Effector memory CD8-positive, alpha-beta T cell (primary cell): ENCODE measurements at places on chromosomes 6 and 20.

DNA sequence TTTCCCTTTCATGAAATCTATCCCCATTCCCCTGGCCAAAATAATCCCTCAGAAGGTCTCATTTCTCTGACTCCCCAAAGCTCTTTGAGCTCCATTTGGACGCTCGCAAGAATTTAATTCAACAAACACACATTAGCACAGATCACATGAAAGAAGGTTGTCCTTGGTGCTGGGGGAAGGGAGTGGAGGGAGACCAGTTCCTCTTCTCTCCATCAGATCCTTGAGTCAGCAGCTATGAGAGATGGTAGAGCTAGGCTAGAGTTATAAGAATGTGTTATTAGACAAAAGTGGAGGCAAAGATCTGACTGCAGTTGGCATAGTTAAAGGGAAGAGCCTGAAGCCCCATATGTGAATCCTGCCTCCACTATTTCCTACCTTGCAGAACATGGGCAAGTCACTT, 184.2 kb upstream of the CDYL start:
- DNase-seq, result no peak

DNA sequence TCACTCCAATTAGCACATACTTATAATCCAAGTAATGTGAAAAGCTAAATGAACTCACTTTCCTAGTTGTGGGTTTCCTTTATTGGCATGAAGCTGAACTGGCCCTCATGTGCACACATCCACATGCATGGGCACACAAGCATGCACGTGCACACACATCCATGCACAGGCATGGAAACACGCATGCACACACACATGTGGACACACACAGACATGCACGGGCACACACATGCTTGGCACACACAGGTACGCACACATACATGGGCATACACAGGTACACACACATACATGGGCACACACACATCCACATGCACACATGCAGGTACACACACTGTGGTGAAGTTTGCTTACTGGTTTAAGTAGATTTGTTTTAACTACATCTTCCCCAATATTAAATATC, 23.8 kb downstream of the SYNDIG1 start:
- no peak for DNase-seq

DNA sequence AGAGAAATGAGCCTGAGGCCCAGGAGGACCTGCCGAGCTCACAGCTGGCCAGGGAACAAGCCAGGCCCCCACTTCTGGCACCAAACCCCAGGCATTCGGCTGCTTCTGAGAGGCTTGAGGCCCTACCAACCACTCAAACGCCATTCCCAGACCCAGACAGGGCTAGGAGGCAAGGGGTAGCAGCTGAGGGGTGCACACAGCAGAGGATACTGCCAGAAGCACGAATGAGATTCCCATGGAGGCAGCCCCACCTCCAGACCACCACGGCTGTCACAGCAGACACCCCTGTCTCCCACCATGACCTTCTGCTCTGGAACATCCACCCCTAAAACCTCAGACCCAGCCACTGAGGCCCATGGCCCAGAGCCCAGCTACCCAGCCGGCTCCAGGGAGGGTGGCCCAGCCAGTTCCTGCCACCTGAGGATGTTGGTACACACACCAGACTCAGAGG, 36.1 kb downstream of the NTSR1 start:
- no peak for DNase-seq

- DNase-seq, result no peak
Measured at GRCh38 chr6:70474751-70475150, 61.4 kb downstream of the FAM135A start.

DNA sequence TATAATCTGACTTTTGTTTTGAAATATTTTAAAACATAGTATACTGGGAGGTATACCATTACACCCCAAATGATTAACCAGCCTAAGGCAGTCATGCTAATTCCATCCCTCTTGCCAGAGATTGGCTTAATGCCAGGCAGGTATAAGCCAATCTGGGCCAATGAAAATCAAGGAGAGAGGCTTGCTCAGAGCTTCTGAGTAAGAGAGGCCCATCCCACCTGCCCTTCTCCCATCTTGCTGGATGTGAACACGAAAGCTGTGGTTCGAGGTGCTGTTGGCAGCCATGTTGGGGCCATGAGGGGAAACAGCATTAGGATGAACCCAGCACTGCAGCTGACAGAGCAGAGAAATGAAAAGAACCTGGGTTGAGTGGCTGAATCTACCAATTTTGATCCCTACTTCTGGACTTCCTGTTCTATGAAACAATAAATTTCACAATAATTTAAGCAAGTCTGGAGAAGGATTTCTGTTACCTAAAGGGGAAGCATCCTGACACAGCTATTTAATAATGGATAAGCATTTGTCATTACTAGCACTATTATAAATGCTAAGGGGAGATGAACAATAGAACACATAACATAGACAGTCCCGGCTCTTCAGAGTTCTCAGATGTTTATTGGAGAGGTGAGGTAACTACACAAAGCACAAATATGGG, 152.3 kb downstream of the CDC5L start:
- DNase-seq, result no peak

- peak; percentile 17 for DNase-seq
Measured at GRCh38 chr20:38094373-38094891, 60.9 kb downstream of the RPRD1B start.

- DNase-seq, result no peak
Measured at GRCh38 chr20:15613530-15613929, 959.7 kb downstream of the KIF16B start.
